NCI-H69 (cell line): ENCODE measurements at places on chromosomes 6 and 20.
A peak's percentile ranks its signal among the peaks of the same experiment; 100 is the strongest.

DNA sequence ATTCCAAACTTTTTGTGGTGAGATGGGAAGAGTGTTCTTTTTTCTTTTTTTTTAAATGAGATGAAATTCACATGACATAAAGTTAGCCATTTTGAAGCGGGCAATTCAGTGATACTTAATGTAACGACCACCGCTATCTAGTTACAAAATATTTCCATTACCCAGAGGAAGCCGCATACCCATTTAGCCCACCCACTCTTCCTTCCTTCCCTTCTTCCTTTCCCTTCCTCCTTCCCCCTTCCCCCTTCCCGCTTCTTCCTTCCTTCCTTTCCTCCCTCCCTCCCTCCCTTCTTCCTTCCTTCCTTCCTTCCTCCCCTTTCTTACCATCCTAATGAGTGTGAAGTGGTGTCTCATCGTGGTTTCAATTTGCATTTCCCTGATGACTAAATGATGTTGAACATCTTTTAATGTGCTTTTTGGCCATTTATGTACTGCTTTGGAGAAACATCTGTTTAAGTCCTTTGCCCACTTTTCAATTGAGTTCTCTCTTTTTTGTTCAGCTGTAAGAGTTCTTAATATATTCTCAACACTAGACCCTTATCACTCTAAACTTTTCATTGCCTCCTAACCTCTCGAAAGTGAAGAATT is 371.1 kb downstream of the FARS2 start:
- DNase-seq, result no peak

DNA sequence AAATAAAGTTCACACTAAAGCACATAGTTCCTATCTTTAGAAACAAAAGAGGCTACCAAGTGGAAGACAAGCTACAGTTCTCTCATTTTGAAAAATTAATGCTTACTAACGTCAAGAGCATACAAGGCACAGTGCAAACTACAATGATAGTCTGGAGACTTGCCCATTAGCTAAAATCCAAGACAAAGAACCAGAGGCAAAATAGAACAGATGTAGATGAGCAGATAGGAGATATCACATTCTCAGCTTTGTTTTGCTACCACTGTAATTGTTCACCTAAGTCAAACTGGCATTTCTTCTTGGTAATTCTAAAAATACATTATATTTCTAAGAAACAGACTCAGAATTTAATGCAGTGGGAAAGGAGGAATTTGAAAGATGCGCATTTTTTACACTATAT is 5.2 kb downstream of the TMEM30A start:
- peak; percentile 26 for DNase-seq

DNA sequence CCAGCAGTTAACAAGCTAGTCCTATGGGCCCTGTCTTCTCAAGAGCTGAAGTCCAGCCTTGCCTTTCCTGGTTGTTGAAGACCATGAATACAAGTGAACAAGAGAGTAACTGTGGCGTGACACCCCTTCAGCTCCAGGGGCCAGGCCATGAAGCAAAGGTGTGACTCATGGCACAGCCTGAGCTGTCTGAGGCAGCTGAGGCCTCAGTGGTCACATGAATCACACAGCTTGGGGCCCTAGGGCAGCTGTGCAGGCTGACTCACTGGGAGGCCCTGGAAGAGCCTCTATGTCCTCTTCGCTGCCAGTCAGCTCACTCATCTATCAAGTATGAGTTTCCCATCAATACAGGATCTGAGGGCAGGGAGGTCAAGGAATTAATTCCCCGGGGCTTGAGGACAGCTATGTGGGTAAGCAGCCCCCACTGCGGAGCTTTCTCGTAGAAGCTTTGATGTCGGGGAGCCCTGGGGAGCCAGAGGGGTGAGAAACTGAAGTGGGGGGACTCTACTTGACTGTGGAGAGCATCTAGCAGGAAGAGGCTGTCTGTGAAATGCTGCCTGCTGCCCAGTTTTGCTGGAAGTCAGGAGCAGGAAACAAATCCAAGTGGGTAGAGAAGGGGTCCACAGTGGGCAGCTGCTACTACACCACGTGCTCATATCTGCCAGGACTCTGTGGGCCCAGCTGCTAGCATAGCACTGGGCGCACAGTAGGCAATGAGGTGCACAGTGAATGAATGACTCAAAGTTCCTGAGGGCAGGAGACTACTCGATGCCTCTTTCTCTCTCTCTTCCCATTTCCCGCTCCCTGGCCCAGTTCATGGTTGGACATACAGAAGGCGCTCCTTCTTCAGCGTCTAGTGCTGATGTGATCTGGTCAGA is 13.7 kb upstream of the FAM83C start:
- DNase-seq, result peak; percentile 51

DNA sequence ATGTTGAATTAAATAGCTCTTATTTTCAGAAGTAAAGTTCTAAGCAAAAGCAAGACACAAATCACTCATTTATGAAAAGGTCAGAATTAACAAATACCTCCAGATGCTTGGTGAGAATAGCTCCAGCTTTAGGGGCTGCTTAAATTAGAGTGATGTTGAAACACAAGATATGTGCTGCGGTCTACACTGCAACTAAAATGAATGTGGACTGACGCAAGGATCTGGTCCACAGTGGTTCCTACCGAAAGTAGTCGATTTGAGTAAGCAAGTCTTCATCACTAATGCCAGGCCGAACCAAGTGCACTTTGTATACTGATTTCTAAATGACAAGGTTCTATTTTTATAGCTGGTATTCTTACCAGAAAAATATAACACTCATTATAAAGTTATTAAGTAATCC is 96.3 kb downstream of the PRDM1 start:
- DNase-seq, result no peak

GRCh38 chr6:137089305-137089704 is 44.5 kb upstream of the IL20RA start:
- DNase-seq, result peak; percentile 85

GRCh38 chr6:143971482-143972205 is 36.4 kb downstream of the PLAGL1 start:
- no peak for DNase-seq

- DNase-seq, result no peak
Observed at GRCh38 chr20:44415833-44416715, 59.6 kb upstream of the TTPAL start.

GRCh38 chr20:43702502-43702901 is 24.3 kb downstream of the GTSF1L start:
- no peak for DNase-seq

DNA sequence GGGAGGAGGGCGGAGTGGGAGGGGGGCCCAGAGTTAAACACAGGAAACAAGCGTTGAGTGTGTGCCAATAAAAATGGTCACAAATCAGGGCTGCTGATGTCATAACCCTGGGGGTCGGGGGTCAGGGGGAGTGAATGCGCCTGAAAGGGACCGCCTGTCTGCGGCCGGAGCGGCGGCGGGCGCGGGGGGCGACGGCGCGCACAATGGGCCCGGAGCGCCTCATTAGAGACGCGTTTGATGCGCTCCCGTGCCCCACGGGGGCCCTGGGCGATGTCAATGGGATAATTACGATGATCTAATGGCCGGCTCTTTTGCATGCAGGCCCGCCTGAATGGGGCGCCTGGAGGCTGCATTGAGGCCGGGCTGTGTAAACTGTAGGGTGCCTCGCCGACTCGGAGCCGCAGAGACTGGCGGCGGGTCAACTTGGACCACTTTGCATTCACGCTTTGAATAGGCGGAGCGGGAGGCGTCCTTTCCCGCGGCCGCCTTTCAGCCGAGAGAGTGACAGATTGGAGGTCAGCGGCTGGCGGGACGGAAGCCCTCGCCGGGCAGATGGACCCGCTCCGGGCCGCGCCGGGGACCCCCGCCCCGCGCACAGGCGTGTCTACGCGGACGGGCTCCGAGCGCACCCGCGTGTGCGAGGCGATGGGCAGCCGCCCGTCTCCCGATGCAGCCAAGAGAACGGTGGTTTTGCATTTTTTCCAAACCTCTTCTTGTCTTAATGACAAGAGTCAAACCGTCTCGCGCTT is 296.1 kb downstream of the TFAP2C start:
- DNase-seq, result peak; percentile 58

DNA sequence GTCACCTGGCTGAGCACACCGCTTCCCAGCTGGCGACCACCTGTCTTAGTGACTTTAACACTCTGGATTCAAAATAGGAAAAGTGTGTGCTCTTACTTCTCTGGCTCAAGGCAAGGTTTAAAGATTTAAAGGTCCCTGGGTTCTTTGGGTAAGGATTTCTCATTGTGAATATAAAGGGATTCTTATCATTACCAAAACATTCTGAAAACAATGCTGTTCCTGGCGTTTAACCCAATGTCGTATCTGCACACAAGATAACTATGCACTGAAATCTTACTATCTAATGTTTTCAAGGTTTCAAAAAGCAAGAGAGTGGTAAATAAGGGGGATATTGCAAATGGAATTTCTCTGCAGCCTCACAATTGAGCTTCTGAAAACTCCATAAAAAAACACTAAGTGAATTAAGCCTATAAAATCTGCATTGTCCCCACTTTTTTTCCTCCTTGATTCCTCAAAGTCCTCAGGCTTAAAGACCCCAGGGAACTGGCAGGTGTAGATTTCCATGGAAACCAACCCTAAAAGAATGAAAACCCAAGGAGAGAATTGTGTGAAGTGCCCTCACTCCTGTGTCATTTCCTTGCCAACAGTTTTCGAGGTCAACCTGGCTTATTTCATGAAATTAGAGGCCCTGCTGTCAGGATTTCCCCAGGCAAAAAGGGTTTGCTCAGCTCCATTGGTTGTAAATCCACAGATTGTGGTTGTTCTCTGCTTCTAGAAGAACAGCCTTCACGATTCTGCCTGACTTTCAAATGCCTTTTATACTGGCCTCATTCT is 44.0 kb downstream of the BMP2 start:
- DNase-seq, result peak; percentile 88

DNA sequence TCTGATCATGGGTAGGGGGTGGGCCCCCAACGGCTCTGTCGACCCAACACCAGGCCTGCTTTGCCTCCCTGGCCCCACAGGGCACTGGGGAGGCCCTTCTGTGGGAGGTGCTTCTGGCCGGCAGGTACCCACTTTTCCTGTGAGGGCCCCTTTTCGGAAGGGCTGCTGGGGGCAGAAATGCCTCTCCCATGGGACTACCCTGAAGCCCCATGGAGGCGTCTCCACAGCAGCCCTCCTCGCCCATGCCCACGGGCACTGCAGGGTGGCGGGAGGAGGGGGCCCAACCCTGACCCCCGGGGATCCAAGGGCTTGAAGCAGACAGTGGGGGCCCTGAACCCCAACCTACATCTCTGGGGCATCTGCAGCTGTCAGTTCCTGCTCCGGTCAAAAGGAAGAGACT is 2.3 kb downstream of the BIRC7 start:
- no peak for DNase-seq

DNA sequence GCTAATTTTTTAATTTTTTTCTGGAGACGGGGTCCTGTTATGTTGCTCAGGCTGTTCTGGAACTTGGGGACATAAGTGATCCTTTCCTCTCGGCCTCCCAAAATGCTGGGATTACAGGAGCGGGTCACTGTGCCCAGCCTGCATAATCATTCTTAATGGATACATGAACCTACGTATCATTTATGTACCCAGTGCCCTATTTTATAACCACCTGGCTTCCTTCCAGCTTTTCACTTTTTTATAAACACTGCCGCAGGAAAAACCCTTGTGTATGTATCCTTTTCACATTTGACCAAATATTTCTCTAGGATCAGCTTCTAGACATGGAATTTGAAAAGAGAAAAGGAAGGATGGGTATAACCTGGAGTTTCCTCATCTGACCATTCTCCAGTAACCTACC is 85.6 kb upstream of the RIN2 start:
- peak; percentile 15 for DNase-seq

DNA sequence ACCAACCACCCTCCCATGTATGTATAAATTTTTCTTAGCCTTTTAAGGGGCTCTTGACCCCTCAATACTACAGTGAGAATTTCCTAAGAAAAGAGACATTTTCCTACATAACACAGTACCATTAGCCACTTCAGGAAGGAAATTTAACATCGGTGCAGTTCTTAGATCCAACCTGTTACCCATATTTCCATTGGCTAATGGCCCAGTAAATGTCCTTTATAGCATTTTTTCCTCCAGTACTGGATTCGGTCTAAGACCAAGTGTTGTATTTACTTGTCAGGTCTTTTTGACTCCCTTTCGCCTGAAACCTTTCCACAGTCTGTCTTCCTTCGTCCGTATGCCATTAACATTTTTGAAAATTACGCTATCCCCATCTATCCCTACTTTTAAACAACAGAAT is 173.4 kb upstream of the PMEPA1 start:
- no peak for DNase-seq

DNA sequence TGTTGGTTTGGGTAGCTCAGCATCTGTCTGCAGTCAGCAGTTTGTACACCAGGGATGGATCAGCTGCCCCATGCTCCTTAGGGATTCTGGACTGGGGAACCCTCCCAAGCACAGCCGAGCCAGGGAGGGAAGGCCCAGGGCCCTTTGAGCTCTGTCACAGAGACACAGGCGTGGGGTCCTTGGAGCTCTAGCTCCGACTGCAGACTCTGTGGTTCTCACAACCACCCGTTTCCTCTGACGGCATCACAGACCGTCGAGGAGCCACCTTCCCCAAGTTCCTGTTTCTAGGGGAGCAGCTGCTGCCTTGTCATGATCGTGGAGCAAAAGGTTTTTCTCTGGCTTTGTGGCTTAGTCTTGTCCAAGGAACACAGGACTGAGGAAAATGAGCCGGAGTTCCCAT is at the start of gene SLA2:
TSS of gene SLA2 (minus strand) at position 199 of the 400 bp plus-strand sequence. CDS start 4,861 bp downstream, outside the sequence.
- no peak for DNase-seq

DNA sequence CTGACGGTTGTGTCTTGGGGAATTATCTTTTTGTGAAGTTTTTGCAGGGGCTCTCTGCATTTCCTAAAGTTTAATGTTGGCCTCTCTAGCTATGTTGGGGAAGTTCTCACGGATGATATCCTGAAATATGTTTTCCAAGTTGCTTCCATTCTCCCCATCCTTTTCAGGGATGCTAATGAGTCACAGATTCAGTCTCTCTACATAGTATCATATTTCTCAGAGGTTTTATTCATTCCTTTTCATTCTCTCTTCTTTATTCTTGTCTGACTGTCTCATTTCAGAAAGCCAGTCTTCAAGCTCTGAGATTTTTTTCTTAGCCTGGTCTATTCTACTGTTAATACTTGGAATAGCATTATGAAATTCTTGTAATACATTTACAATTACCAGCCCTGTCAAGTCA is 61.3 kb downstream of the UNC5CL start:
- DNase-seq, result no peak

GRCh38 chr20:25484224-25484846 is 76.9 kb downstream of the GINS1 start:
- DNase-seq, result no peak

GRCh38 chr6:43386492-43386891 is 17.0 kb upstream of the ZNF318 start:
- peak; percentile 55 for DNase-seq

GRCh38 chr20:5077761-5078387 is 41.9 kb downstream of the PCNA start:
- no peak for DNase-seq

GRCh38 chr6:105795913-105796517 is 290.1 kb upstream of the PRDM1 start:
- no peak for DNase-seq

GRCh38 chr6:106807947-106808611 is 166.4 kb downstream of the CD24 start:
- DNase-seq, result no peak

GRCh38 chr6:2831392-2831791 is 10.3 kb downstream of the SERPINB1 start:
- no peak for DNase-seq
